ENCODE measurements at places on chromosomes 7 and 10. TPM values are rescaled to one million over a fixed set of nuclear protein-coding genes. Genes with fewer than 3 reads are reported as not detected.

The HOXA1 gene
- not detected for total RNA-seq

The COL13A1 gene
- total RNA-seq, result not detected

The C10orf62 gene
- total RNA-seq, result not detected

The STEAP2 gene
- not detected for total RNA-seq

The C10orf53 gene
- not detected for total RNA-seq

The TMEM213 gene
- not detected for total RNA-seq

The PTPRZ1 gene
- not detected for total RNA-seq

The COBL gene
- total RNA-seq, result not detected

The PDAP1 gene
- total RNA-seq, result 129 TPM

The CALHM3 gene
- not detected for total RNA-seq

The NKX1-2 gene
- not detected for total RNA-seq

The PAX4 gene
- not detected for total RNA-seq

The TMEM196 gene
- not detected for total RNA-seq

GRCh38 chr10:120942806-120943413, 91.7 kb downstream of the WDR11 start:
- ATAC-seq, result peak; percentile 86

DNA sequence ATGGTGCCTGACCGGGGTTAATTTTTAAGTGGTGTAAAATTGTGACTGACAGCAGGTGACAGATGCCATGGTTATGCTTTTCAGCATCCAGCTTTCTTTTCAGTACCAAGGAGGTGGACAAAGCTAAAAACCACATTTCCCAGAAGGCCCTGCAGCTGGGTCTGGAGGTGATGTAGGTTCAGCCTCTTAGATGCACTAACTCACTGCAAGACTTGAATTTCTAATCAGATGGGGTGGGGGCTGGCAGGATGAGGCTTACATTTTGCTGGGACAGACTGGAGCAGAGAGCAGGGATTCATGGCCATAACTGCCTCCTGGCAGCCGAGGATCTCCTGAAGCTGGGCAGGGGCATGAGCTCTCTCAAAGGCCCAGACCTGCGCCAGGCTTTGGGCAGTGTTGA, 52.4 kb downstream of the PDIA4 start:
- no peak for ATAC-seq

GRCh38 chr10:112711366-112711765, 238.7 kb upstream of the TCF7L2 start:
- no peak for ATAC-seq

- ATAC-seq, result no peak
Observed at GRCh38 chr10:23294638-23295247, 49.9 kb downstream of the C10orf67 start.

- peak; percentile 44 for ATAC-seq
Observed at GRCh38 chr7:105295596-105296352, 92.9 kb downstream of the SRPK2 start.

- ATAC-seq, result no peak
Observed at GRCh38 chr7:132397070-132397469, 179.2 kb downstream of the PLXNA4 start.

- ATAC-seq, result no peak
Observed at GRCh38 chr7:123995617-123996326, 37.1 kb downstream of the TMEM229A start.

- ATAC-seq, result no peak
Observed at GRCh38 chr7:50412973-50413372, 37.2 kb downstream of the FIGNL1 start.

GRCh38 chr7:98126311-98127142, 19.9 kb downstream of the LMTK2 start:
- no peak for ATAC-seq

- ATAC-seq, result no peak
Observed at GRCh38 chr7:102810916-102811315, 62.1 kb downstream of the FAM185A start.

DNA sequence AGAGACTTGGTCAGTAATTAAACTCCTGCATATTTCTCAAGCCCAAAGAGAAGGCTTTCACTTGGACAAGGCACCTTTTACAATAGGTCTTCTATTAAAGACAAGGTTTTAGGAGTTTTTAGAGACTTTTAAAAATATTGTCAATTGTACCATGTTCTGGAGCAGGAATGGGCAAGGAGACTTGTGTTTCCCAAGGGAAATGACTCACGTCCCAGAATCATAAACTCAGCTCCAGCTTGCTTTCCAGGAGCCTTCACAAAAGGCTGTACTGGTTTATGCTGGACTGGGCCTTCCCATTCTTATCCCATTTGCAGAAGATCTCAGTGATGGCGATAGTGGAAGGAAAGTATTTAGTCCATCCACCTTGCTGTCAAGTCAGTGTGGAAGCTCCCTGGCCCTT, 7.8 kb upstream of the GLI3 start:
- ATAC-seq, result no peak

GRCh38 chr10:17001961-17002749, 127.5 kb downstream of the CUBN start:
- peak; percentile 67 for ATAC-seq

DNA sequence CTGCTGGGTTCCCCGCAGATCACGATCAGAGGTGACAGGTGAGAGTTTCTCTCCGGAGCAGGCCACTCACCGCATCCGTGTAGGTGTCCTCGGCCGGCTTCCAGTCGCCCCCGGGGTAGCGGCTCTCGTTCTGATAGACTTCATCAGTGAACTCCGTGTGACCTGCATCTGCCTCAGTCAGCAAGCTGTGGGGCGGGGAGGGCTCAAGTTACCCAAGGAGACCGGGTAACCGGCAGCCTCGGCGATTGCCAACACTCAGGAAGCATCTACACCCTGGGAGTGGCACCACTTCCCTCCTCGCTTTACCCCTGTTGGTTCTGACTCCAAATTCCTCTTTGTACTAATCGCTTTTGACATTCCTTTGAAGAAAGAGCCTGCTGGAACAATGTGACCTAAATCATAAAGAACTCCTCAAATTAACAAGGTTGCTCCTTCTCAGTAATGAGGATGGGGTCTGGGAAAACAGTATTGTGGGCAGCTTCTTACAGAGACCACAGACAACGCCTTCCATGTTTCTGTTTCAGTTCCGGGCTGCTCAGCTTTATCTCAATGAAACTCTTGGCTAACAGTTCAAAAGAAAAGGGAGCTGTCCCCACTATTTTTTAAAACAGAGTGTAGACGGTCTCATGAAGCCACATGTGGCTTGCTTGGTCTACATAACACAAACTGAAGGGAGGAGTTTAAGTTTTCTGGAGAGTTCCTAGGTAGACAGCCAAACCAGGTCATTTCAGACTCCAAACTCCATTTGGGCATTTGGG, 118.1 kb downstream of the MYOF start:
- no peak for ATAC-seq

DNA sequence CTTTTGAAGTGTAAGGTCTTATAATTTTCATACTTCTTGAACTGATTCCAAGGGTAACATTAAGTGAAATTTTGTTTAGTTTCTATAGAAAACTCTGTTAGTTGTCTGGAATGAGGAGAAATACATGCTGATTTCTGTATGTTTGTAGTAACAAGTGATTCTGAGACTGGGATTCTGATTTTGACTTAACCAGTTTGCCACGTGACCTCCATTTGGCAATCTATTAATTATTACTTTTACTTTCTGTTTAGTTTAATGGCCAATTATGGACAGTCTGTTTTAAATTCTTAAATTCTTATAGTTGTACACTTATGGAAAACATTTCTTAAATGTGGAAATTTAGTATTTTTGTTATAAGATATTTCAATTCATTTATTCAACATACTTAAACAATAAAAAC, 163.1 kb downstream of the ADK start:
- ATAC-seq, result no peak

DNA sequence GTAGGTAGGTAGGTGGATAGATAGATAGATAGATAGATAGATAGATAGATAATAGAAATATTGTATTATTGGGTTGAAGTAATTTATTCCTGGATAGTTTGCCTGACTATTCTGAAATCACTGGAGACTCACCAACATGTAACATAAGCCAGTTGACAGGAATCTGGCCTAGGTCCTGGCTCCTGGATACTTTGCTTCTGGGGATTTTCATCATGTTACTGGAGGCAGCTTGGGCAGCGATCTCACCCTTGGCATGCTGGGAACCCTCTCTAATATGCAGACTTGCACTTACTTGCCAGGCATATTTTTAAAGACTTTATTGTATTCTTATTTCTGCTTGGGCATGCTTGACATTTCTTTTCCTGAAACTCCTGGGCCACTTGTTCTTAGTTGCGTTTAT, 709.1 kb upstream of the FZD8 start:
- no peak for ATAC-seq

DNA sequence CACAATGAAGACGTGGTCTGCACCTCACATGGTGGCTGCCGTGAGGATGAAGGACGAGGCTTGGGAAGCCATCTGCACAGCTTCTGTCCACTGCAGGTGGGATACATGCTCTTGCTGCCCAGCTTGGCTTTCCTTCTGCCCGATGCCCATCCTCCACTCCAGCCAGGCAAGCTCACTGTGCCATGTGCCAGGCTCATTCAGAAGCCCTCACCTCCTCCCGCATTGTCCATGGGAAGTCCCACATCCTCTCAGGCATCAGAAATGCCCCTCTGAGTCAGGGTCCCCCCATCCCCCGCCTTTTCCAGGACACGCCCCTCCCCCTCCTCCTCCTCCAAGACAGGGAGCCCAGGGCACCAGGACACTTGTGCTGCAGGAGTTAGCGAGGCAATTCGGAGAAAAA, 4.6 kb upstream of the NOM1 start:
- ATAC-seq, result no peak

DNA sequence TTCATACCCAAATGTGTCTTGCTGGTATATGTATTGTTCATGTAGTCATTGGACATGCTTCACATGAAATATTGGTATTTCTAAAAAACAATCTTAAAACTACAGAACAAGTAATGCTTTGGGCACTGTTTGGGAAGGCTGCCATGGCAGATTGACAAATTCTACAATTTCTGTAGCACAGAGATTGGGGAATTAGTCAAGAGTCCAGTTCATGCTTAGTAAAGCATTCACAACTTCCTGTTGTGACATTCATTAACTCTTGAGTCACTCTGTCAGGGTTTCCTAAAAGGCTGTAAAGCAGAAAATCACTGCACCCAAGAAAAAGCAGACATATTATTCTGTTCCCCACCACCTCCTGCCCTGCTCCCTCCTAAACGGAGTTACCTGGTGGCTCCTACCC, 398.9 kb downstream of the PHTF2 start:
- no peak for ATAC-seq

DNA sequence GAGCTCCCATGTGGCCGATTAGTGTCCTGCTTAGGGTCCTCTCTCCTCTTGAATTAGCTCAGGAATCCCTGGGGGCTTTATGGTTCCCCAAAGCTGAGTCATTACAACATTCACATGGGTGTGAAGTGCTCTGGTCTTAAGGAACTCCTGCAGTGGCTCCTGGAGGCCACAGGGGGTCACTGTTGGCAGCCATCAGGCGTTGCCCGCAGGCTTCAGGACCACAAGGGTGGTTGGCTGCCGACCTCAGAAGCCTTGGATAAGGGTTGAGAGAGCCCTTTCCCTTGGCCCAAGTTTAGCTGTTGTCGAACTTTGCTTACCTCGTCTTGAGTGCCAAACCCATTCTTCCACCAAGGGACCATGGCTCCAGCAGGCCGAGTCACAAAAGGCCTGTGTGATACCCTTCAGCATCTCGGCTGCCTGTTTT, 61.7 kb downstream of the SH2D4B start:
- peak; percentile 71 for ATAC-seq

DNA sequence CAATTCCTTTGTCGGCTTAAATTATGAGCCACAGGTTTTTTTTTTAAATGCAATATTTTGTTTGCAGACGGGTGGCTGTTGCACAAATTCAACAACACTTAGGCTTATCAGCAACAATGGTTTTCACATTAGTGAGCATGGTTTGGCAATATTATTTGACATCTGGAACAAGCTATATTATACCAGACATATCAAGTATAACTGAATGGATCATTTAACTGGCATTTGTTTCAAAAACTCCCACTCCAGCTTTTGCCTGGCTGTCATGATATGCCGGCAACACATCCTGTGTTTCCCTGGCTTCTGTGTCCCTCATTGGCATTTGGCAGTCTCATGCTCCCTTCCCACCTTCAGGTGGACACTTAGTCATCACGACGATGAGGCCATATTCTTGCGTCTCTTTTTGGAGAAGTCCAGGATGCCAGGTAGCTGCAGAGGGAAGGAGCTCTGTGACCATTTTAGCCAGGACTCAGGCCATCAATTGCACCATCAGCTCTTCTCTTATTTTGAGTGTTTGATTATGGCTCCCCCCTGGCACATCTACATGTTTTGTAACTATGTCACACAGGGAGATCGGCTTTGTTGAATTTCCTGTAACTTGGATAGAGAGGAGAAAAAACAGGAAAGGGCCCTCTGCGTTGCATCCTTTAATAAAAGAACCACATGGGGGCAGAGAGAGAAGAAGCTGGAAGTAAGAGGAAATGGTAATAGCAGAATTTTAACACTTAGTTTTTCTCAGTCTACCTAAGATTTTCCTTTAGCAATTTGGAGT, 413.9 kb downstream of the LRMDA start:
- no peak for ATAC-seq

- no peak for ATAC-seq
Observed at GRCh38 chr7:146084086-146084485, 32.5 kb upstream of the CNTNAP2 start.

DNA sequence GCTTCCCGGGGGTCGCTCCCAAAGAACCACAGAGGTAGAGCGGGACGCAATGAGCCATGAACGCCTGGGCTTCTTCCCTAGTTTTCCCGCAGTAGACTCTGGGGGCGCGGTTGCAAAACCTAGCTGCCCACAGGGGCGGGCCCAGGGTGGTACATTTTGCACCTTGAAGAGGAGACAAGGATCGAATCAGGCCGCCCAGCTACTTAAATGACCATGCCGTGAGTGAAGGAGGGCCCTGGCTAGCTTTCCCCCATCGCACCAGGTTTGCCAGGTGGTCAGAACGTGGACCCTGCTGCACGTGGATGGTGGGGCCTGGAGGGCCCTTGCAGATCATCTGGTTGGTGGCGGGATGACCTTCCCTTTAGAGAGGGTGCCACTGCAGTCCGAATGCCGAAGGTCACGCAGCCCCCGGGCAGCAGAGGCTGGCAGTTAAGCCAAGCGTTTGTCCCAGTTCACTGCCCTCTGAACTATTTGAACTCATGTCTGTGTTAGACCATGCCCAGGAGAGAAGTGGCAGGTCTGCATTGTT, 604 bp upstream of the SHTN1 start:
- no peak for ATAC-seq

GRCh38 chr7:5396542-5396941, 27.1 kb downstream of the TNRC18 start:
- peak; percentile 38 for ATAC-seq

GRCh38 chr10:87860156-87860795, 3.1 kb downstream of the KLLN start:
- ATAC-seq, result no peak
